Mucosa of gallbladder (tissue), 1 donor: ENCODE measurements at places on chromosomes 6 and 20.

GRCh38 chr6:41874741-41875140, 20.4 kb downstream of the USP49 start:
- no peak for DNase-seq

DNA sequence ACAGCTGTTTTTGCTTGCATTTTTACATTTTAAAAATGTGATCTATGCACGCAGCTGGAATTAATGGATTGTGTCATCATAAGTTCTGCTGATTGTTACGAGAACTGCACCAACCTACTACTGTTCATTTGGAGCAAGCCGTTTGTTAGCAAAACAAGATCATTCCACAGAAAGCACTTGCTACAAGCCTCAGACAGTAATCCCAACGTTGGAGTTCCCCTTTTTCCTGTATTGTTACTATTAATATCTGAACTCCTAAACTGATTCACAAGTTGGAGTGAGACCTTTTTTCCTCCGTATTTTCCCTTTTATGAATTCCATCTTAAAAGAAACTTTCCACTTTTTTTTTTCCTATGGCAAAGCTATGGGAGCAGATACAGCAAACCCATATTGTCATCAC, 3.5 kb downstream of the TENT5A start:
- no peak for DNase-seq

GRCh38 chr6:20325641-20326421, 75.8 kb upstream of the E2F3 start:
- no peak for DNase-seq

- DNase-seq = no peak
Observed at GRCh38 chr6:118789954-118790353, 104.0 kb upstream of the ASF1A start.

GRCh38 chr20:46694484-46694883, 5.2 kb upstream of the TP53RK start:
- DNase-seq = no peak

- DNase-seq = peak; percentile 8
Observed at GRCh38 chr20:38112930-38113294, 52.2 kb downstream of the TGM2 start.

GRCh38 chr20:14824996-14825395, 487.6 kb upstream of the FLRT3 start:
- no peak for DNase-seq

DNA sequence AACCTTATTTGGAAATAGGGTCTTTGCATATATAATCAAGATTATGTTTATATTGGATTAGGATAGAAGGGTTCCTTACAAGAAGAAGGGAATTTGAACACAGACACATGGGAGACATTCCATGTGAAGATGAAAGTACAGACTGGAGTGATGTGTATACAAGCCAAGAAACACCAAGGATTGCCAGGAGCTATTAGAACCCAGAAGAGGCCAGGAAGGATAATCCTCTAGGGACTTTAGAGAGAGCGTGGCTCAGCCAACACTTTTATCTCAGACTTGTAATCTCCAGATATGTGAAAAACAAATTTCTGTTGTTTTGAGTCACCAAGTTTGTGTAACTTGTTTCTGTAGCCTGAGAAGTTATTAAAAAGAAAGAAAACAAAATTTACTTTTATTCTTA, 1173.9 kb upstream of the CITED2 start:
- DNase-seq = no peak

DNA sequence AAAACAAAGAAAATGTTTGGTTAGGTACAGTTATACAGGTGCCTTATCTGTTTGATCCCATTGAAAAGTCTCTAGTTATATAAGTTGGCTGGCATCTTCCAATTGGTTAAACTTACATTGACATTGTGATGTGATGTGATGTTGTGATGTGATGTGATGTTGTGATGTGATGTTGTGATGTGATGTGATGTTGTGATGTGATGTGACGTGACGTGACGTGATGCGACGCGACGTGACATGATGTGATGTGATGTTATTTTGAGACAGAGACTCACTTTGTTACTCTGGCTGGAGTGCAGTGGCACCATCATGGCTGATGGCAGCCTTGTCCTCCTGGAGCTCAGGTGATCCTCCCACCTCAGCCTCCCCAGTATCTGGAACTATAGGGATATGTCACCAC, 507.6 kb downstream of the HAO1 start:
- DNase-seq = no peak

DNA sequence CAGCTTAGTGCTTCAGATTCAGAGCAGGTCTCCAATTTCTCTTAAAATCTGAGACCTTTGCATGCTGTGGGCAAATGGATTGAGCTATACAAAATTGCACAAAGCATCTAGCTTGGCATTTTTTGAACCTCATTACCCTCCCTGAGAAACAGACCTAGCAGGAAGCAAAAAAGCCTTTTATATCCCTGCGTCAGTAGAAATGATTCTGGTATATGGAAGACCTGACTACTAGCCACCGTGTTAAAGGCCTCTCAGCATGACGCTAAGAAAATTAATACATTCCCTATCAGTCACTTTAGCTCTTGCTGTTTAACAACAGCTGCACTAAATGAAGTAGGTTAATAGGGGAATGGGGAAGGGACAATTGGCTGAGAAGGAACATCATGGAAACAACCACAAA, 110.7 kb upstream of the SMLR1 start:
- DNase-seq = no peak

- no peak for DNase-seq
Observed at GRCh38 chr20:52461582-52461981, 270.0 kb upstream of the ZFP64 start.

DNA sequence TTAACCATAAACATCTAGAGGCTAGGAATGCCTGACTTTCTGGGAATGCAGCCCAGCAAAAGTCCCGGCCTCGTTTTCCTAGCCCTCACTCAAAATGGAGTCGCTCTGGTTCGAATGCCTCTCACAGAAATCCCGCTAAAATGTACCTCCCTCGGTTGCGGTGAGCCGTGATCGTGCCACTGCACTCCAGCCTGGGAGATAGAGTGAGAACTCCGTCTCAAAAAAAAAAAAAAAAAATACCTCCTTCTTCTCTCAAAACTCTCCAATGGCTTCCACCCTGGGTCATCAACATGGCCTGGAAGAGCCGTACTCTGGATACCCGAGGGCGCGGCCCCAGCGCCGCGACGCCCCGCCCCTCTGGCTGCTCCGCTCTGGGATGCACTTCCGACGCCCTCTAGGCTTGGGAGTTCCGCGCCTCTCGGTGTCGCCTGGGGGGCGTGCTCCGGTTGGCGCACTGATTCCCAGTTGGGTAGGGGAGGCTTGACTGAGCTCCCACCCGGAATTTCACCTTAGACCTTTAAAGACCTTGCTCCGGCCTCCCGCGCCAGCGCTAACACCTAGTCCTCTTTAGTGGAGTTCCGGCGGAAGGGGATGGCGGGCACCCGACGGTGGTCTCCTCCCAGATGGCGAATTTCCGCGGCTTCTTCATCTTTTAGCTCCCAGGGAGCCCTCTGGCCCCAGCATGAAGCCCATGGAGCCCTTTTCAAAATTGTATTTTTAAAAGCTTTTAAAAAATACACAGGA, 12.3 kb downstream of the HMGN4 start:
- peak; percentile 34 for DNase-seq

- DNase-seq = no peak
Observed at GRCh38 chr20:19122395-19122794, 90.0 kb upstream of the SLC24A3 start.

DNA sequence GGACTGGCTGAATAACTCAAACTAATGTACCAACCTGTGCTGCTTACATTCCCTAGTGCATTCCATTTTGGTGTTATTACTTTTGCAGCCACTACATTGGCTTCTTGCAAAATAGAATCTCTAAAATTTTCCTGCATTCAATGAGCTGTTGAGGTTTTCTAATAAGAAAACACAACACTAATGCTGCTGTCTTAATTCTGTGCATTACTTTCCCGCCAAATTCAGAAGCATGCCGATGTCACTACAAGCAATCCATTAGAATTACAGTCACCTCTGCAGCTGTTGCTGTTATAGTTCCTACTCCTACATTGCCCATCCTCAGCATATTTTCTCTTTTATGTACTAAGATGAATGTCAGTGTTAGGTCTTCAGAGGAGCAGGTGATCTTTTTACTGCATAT, 359.5 kb downstream of the HACE1 start:
- DNase-seq = no peak

DNA sequence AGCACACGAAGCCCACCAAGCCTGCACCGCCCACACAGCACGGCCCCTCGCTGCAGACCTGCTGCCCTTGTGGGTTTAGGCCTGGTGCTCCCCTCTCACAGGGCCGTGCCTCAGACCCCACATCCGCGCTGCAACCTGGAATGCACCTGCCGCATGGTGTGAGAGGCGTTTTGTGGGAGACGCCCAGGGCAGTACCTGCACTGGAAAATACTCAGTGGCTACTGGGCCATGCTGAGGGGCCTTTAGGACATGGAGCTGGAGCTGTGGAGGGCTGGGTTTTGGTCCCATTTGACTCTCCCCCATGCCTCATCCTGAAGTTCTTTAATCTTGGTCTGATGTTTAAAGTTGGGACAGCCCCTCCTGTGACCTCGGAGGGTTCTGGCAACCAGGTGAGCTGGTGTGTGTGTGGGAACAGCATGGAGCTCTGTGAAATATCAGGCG, 116.3 kb downstream of the ERMARD start:
- no peak for DNase-seq

- DNase-seq = no peak
Observed at GRCh38 chr6:50213146-50213545, 163.4 kb upstream of the DEFB112 start.

GRCh38 chr6:72037006-72037405, 150.7 kb downstream of the RIMS1 start:
- no peak for DNase-seq

- no peak for DNase-seq
Observed at GRCh38 chr6:89695667-89696066, 57.1 kb upstream of the LYRM2 start.

- no peak for DNase-seq
Observed at GRCh38 chr6:15734118-15734897, 71.5 kb upstream of the DTNBP1 start.
